Cortex of kidney (tissue), 1 donor: ENCODE measurements at places on chromosomes 13 and 19.

GRCh38 chr19:18412610-18413239 lies 6.5 kb upstream of the SSBP4 start:
- DNase-seq, result no peak

DNA sequence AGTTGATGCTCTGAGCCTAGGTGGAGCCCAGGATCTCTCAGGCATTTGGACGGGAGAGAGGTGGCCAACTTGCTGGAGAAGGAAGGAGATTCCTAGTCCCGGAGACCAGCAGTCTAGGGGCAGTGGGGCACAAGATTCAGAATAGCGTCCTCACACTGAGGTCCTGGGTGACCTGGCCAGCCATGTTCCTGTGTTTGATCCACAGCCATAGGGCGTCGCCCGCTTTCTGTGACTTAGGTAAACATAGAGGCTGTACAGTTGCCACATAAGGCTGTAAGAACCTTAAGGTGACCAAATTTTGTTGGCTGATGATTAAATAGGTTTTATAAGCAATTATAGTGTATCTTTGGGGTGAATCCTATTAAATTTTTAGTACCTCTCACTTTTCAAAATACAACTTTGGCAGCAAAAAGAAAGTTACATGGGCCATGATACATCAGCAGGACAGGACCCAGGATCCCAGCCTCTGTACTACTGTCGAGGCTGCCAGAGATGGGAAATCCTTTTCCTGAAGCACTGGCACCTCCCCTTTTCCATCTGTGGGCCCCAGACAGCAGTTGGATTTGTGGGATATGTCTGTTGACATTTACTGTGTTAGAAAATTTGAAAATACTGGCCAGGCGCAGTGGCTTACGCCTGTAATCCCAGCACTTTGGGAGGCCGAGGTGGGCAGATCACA lies 37.5 kb downstream of the TSSK6 start:
- no peak for DNase-seq

DNA sequence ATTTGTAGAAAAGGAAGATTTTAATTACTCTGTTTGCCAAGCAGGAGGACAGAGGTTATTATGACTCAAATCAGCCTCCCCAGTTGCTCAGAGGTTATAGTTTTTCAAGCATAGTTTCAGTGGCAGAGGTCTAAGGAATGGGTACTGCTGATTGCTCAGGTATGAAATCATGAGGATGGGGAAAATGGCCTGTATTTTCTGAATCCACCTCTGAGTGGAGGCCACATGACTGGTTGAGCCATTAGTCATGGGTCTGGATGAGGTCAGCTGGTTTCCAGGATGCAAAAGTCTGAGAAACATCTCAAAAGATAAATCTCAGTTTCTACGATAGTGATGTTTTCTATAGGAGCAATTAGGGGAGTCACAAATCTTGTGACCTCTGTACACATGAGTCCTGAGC lies 62.8 kb upstream of the CEACAM8 start:
- no peak for DNase-seq

DNA sequence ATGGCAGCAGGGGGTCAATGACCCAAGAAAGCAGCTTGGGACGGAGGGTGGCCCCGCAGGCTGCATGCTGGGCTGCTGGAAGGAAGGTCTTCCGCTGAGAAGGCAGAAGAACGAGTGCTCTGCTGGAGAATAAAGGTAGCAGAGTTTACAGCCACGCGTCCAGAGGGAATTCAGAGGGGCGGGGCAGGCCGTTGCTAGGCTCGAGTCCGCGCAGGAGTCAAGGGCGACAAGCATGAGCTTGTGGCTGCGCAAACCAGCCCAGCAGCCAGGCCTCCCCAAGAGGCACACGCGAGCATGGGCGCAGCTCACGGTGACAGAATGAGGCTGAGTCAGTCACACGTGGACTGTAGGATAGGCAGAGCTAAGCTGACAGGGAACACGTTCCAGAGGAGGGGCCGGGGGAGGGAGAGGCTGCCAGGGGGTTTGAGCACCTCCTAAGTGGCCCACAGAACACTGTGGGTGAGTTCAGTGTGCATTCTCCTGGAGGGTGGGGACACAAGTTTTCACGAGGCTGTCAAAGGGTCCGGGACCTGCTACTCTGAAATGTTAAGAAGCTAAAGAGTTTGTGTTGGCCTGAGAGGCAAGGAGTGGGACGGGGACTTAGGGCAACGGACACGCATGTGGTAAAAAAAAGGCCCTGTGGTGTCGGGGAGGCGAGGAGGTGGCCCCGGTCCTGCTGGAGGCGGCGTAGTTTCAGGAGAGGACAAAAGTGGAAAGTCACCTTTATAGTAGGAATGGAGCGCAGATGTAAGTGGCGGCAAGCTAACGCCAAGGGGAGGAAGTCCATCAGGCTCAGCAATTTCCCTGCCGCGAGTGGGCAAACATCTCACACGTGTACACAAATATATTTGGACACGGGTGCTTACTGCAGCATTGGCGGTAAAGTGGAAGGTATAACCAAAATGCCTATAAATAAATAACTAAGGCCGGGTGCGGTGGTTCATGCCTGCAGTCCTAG lies 17.7 kb downstream of the RFX2 start:
- no peak for DNase-seq

DNA sequence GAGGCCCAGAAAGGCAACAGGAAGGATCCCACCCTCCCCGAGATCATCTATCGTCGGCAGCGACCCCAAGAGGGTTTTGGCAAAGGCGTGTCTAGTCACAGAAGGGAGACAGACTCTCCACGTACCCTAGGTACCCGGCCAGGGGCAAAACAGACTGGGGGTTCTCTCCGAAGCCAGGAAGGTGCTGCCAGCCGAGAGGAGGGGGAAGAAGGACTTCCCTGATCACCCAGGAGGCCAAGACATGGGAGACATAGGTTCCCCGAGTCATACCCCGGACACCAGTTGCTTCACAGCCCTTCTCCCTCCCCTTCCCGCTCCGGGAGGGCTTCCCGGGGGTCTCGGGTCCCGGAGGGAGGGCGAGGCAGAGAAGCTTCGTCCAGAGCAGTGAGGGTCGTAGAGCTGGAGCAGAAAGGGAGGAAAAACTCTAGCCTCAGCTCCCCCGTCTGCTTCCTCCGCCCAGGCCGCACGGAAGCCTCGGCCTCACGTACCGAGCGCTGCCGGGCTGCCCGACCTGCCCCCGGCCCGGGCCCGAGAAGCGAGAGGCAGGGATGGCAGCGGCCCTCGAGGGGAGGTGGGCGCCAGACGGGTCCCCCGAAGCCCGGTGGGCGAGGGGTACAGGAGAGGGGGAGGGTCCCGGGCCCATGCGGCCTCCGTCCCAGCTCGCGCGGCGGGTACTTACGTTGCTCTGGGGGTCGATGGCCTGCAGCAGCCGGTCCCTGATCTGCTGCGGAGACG lies 644 bp downstream of the MED26 start:
- DNase-seq, result no peak

- no peak for DNase-seq
These were observed 70.9 kb downstream of the KL start for GRCh38 chr13:33087091-33087490.

DNA sequence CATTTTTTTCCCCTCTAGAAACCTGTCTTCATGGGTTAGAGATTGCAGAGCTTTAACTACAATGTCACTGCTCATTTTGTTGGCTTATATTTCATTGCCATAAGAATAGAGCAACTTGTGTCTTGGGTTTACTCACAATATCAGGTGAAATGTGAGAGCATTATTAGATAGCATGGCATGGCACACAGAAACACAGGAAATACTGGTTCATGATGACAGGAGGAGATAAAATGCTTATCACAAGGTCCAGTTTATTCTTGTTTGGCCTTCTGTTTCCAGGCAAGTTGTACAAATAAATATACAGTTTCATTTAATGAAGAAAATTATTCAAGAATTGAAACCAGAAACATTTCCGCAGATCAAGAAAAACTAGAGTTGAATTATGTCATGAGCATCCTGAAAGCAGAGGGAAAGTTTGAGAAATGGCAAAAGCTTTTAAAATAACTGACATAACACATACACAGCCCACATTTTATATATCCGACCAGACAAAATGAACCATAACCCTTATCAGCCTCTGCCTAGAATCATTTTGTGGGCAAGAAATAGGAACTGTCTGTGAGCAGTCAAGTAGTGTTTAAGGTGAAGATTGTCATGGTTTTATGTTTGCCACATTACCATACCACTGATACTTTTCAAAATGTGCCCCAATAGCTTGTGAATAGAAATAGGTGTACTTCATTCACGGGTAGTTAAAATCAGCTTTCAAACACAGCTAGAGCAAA lies 297.9 kb upstream of the ARGLU1 start:
- DNase-seq, result no peak

GRCh38 chr13:93228643-93228937 lies 2.0 kb downstream of the GPC6 start:
- DNase-seq, result no peak

- no peak for DNase-seq
These were observed 29.3 kb upstream of the PLEKHF1 start for GRCh38 chr19:29635963-29636362.

GRCh38 chr13:67772807-67773453 lies 542.8 kb upstream of the PCDH9 start:
- no peak for DNase-seq

DNA sequence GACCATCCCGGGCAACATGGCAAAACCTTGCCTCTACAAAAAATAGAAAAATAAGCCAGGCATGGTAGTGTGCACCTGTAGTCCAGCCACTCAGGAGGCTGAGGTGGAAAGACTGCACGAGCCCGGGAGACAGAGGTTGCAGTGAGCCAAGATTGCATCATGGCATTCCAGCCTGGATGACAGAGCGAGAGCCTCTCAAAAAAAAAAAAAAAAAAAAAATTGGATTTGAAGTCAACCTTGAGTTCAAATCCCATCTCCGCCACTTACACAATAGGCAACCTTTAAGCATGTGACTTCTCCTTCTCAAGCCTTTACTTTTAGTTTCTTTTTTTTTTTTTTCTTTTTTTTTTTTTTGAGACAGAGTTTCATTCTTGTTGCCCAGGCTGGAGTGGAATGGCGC lies 12.0 kb downstream of the KASH5 start:
- no peak for DNase-seq

GRCh38 chr13:32746474-32746873 lies 160.2 kb downstream of the PDS5B start:
- no peak for DNase-seq

DNA sequence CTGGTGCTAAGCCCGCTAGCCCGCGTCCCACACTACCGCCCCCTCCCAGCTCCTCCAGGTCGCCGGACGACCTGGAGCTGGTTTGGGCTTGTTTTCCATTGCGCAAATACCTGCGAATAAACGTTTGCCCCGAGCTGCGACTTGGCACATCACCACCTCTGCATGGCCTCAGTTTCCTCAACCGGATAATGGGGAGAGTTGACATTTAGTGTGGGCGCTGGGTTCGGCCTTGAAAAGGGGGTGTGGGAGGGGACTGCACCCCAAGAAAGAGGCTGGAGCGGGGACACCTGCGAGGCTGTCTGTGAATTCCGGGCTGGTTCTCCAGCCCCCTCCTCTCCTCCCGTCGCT lies 11.0 kb upstream of the JUND start:
- no peak for DNase-seq

- DNase-seq, result no peak
These were observed at the start of gene ZNF628 for GRCh38 chr19:55476100-55476775. TSS of gene ZNF628 (plus strand) at chr19:55476617. CDS start at chr19:55479911, 3,294 bp downstream.

GRCh38 chr19:50702871-50703829 lies 16.5 kb downstream of the SHANK1 start:
- no peak for DNase-seq

DNA sequence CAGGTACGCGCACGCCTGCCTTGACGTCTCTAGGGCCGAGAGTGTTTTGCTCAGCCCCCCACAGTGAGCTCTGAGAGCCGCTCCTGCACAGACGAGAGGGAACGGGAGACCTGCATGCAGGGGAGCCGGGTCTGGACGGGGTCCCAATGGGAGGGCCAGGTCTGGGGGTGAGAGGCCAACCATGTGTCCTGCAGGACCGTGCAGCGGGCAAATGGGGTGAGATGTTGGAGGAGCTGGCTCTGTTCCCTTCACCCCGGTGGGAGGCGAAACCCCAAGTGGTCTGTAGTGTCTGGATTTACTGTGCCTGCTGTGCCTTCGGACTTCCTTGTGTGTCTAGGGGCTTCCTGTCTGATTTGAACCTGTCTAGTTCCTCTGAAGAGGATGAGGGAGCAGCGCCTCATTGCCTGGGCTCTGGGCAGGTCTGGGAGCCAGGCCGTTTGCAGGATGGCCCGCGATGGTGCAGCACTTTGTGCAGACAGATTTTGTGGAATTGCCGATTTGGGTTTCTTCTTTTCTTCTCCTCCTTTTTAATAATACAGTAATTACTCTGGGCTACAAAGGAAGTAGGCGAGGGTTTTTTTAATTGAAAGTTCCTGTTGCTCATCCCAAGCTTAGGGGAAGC lies 2.1 kb downstream of the CSNK1G2 start:
- DNase-seq, result no peak

DNA sequence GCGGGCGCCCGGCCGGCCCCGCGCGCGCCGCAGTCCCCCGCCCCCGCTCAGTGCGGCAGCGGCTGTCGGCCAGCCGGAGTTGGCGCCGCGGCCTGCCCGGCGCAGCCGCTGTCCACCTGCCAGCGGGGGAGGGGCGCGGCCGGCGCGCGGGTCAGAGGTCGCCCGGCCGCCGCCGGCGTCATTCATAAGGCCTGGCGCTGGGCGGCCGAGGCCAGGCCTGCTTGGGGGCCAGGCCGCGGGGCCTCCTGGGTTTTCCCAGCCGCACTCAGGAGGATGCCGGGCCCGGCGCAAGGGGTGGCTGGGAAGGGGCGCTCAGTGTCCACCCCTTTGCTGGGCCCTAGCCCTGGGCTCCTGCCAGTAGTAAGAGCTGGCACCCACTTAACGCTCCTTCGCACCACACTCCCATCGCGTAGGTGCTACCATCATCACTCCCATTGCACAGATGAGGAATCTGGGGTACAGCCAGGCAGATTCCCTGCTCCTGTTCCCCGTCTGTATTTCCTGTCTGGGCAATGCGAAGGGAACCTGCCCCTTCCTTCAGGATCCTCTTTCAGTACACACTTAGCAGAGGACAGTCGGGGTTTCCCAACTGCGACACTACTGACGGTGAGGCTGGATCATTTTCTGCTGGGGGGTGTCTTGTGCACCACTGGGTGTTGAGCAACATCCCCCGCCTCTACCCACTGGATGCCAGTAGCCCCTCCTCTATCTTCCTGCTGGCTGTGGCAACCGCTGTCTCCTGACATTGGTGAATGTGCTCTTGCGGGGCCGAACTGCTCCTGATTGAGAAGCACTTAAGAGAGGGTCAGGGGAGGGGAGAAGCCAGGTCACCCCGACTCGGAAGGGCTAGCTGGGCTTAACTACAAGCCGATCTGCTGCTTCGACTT lies 846 bp upstream of the PRKACA start:
- no peak for DNase-seq

DNA sequence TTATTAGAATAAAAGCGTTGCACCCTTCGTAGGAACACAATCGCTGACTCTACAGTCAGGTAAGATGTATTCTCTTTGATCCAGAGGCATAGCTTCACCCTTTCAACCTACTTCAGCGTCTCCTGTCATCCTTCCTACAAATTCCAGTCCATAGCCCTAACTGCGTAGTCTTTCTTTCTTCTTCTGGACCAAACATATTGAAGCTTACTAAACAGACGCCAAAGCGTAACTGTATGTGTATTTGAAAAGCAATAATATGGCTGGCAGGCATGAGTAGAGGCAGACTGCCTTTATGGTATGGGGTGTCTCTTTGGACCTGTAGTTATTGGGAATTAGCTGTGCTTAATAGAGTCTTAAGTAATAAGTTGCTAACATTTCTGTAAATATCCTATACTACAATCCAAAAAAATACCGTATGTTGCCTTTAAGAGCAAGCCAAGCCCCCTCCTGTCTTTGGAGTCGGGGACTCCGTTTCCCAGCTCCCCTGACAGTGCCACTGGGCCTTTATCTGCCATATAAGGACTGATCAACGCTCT lies 392 bp upstream of the ZNF548 start:
- no peak for DNase-seq
